NT2/D1 (cell line): ENCODE measurements at places on chromosomes 16 and 17.
A peak's percentile ranks its signal among the peaks of the same experiment; 100 is the strongest.

DNA sequence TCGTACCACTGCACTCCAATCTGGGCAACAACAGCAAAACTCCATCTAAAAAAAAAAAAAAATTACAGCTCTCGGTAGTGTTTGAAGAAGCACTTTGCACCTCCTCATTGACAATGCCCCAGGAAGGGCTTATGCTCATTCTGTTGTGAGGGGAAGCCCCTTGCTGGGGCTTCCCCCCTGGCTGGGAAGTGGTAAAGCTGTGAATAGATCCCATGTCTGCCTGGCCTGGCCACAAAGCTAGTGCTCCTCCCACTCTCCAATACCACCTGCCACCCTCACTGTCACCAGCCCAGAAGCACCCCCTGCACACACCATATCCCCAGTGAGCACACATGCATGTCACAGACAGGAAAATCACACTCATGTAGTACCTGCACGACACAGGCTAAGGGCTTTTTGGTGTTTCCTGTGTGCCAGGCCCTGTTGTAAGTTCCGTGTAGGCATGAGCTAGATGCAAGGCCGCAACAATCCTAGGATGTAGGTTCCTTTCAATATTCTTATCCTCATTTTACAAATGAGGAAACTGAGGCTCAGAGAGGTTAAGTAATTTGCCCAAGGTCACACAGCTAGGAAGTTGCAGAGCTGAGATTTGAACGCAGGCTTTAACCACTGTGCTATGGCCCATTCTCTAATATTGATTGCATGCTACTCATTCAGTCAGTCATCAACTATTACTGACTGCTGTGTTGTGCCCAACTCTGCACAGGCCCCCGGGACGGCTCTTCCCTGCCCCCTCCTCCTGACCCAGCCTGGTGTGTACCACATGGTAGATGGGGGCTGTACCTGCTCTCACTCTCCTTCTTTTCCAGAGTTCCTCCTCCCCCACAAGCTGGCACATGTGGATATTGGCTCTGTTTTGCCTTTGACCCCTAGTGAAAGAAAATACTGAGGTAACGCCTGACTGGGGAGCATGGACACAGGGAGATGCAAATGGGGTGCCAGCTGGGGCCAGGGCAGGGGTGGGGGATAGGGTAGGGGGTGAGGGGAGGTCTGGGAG is 11.9 kb upstream of the COL1A1 start:
- no peak for DNase-seq

DNA sequence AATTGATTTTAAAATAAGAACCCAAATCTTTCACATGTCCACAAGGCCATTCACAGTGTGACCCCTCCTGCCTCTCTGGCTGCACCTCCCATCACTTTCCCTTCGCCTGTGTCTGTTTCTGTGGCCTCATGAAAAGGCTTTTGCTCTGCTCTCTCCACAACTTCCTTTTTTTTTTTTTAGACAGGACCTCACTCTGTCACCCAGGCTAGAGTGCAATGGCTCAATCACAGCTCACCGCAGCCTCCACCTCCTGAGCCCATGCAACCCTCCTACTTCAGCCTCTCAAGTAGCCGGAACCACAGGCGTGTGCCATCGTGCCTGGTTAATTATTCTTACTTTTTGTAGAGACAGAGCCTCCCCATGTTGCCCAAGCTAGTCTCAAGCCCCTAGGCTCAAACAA is 197.1 kb downstream of the ABCC12 start:
- no peak for DNase-seq

DNA sequence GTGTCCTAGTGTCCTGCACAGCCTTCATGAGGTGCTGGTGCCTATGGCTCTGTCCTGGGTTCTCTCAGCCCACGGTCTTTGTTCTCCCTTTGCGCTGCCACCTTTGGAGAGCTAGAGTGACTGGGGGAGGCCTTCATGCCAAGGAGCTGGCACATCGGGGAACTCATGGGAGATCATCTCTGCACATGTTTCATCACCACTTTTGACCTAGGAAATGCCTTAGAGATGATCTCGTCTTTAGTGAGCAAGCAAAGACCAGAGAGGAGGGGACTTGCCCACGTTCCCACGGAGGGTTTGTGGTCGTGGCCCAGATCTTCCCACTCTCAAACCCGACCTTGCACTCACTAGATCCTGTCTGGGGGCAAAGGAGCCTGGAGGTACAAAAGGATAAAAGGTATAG is 23.5 kb downstream of the TBX4 start:
- no peak for DNase-seq

- no peak for DNase-seq
Measured at GRCh38 chr17:16258901-16259300, 41.9 kb downstream of the PIGL start.

GRCh38 chr17:48854774-48855476 is 24.1 kb downstream of the CALCOCO2 start:
- no peak for DNase-seq

DNA sequence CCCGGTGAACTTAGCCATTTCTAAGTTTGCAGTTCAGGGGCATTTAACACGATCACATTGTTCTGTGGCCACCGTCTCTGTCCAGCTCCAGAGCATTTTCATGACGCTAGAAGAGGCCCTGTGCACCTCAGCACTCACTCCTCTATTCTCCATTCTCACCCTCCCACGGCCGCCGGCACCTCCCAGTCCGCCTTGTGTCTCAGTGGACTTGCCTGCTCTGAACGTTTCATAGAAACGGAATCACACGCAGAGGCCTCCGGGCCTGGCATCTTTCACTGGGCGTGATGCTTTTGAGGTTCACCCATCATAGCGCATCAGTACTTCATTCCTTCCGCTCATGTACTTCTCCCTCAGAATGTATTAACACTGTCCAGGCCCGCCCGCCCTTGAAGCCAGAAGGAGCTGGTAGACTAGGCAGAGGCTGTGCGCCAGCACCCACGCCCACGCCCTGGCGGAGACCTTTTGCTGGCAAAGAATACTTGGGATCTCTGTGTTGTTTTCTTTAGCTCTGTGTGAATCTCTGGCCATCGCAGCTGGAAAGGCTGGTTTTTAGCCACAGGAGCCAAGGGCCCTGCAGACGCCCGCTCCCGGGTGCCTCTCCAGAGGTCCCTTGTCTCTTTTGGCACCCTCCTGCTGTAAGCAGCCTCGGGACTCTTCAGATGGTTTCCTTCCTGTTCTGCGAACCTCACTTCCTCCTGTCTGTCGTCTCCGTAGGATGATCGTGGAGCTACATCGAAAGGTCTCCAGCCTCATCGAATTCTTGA is 23.4 kb upstream of the JPT2 start:
- DNase-seq, result no peak

DNA sequence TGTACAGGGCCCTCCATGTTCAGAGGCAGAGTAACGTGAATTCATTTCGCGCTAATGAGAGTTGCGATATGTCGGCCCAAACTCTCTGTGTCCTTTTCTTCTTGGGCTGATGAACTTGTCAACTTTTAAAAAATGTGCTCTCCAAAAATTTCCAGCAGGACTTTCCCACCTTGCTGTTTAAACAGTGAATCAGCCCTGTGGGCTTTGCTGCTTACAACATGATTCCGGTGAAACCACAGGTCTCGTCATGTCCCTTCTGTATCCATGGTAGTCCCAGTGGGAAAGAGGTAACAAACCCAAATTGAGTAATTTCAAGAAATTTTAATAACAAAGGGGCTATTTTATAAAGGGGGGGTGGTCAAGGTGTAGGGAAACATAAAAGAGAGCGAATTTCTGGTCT is 612.9 kb downstream of the MAF start:
- no peak for DNase-seq

DNA sequence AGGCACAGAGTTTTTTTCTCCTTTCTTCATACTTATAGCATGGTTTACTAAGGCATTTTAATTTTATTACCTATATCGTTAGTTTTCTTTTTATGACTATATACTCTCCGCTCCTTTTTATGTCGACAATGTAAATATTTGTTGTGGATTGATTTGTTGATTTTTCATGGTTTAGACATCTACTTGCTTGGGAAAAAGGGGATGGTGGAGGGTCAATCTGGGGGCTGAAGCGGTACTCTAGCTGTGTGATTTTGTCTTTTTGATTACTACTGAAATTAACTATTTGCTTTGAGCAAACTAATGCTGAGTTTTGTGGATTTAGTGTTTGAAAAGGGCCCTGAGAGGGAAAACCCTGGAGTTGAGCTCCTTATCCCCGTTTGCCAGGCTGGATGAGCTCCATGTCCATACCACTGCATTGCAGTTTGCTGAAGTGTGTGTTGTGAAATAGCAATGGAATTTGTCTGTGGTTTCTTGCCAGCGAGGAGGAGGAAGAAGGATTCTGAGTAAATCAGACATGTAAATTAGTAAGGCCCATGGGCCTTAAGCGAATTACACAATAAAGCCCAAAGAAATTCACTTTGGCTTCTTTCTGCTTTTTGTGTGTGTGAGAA is 72.0 kb downstream of the FTO start:
- peak; percentile 11 for DNase-seq

DNA sequence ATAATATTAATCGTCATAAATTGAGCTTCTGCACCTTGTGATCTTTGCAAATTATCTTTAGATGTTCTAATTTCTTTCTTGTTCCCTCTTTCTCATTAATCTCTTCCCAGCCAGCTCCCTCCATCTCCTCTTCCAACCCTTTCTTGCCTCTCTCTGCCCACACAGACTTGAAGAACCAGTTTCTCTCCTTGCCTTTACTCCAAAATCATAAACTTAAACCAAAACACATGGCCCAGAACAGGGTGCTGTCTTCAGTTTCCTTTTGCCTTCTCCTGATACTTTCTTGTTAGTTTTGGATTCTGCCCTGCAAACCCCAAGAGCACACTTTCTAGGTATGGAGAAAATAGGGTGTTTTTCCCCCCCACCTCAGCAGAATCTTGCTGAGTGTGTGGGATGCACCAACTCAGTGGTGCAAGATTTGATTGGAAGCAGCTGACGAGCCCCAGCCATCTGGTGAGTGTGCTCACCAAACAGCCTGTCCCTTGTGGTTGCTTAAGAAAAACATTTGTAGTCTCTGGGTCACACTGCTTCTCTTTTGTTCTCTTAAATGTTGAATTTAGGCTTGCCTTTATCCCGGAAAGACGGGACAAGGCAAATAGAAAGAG is 175.8 kb upstream of the MAF start:
- DNase-seq, result no peak

GRCh38 chr17:50151041-50151936 is 812 bp upstream of the PPP1R9B start:
- peak; percentile 70 for DNase-seq

- DNase-seq, result no peak
Measured at GRCh38 chr16:168424-168823, 2.6 kb downstream of the HBM start.

GRCh38 chr17:76274112-76274956 is 9.2 kb downstream of the UBALD2 start:
- DNase-seq, result no peak

GRCh38 chr17:8162233-8162996 is at the start of gene VAMP2:
Gene VAMP2, minus strand, starts transcription at chr17:8162948. Its CDS starts 69 bp downstream, at chr17:8162879.
- DNase-seq, result no peak

- DNase-seq, result no peak
Measured at GRCh38 chr17:62802561-62803205, 5.4 kb downstream of the MARCHF10 start.

GRCh38 chr16:56836410-56837230 is 28.4 kb upstream of the SLC12A3 start:
- no peak for DNase-seq

DNA sequence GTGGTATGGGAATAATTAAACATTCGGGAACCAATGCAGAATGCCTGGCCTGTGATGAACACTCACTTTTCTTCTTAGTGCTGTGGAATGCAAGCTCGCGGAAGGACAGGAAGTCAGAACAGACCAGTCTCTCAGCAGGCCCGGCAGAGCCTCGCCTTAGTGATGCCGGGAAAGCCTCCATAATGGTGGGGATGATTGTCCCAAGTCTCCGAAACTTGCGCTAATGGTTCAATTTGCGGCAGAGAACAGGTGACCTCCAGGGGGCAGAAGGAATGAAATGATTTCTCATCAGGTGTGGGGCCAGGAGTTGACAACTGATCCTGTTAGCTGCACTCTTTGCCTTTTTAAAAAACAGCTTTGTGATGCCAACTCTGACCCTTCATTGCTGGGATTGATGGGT is 170.6 kb downstream of the GSG1L start:
- no peak for DNase-seq

- no peak for DNase-seq
Measured at GRCh38 chr17:30084788-30085187, 31.8 kb upstream of the NSRP1 start.

- no peak for DNase-seq
Measured at GRCh38 chr16:60310846-60311445, 1576.8 kb upstream of the GOT2 start.

- DNase-seq, result no peak
Measured at GRCh38 chr17:59634632-59635541, 15.2 kb downstream of the CLTC start.

DNA sequence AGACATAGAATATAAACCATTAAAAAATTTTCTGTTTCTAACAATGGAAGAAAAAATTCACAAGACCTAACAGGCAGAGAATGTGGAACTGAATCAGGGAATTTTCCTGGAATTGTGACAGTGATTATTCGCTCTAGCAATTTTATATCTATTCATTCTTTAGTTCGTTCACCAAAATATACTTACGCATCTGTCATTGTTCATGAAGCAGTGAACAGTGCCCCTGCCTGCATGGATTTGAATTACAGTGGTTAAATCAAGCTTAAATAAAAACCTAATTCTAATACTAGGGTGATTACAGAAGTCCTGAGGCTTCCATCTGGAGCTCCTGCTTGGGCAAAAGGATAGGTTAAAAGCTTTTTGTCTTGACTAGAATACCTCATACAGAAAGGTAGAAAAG is 48.6 kb downstream of the ABCA8 start:
- DNase-seq, result no peak

GRCh38 chr16:52743707-52744106 is 196.8 kb upstream of the TOX3 start:
- DNase-seq, result no peak

DNA sequence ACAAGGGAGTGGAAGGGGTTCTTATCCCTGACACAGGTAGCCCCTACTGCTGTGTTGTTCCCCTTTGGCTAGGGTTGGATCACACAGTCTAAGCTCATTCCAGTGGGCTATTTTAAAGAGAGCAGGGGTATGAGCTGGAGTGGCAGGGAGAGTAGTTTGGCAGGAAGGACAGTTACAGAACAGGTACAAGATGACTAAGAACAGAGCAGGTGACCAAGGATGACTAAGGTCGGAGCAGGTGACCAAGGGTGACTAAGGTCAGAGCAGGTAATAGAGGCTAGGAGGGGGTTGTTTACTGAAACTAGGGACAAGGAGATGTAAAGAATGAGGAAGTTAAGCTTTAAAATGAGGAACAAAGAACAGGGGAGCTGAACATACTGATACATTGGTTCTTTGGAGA is 58.8 kb downstream of the UTP18 start:
- no peak for DNase-seq

GRCh38 chr17:57663326-57664070 is 81.6 kb downstream of the CCDC182 start:
- DNase-seq, result no peak

GRCh38 chr17:78401891-78402290 is 23.4 kb downstream of the PGS1 start:
- no peak for DNase-seq

- DNase-seq, result no peak
Measured at GRCh38 chr16:4433228-4433627, 7.6 kb downstream of the DNAJA3 start.
